ENCODE measurements at places on chromosomes 13 and 19.

DNA sequence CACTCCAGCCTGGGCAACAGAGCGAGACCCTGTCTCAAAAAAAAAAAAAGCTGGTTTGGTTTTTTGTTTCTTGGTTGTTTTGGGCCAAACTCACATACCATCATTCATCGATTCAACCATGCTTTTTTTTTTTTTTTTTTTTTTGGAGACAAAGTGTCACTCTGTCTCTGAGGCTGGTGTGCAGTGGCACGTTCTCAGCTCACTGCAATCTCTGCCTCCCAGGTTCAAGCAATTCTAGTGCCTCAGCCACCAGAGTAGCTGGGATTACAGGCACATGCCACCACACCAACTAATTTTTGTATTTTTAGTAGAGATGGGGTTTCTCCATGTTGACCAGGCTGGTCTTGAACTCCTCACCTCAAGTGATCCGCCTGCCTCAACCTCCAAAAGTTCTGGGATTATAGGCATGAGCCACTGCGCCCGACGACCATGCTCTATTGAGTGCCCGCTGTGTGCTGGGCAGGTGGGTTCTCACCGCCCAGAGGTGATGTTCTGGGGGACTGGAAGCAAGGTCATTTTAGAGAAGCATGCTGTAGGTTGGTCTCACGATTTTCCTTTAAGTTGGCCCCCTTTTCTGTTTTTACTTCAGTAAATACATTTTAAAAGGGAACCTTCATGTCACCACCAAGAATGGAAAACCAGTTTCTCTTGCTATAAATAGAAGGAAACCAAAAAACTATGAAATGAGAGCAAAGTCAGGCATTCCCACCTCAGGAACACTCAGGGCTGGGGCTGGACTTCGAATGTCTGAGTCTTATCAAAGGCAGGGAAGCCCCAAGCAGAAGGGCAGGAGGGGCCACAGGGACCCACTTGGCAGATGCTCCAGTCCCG, 8.3 kb upstream of the JUND start:
- DNase-seq, result no peak

DNA sequence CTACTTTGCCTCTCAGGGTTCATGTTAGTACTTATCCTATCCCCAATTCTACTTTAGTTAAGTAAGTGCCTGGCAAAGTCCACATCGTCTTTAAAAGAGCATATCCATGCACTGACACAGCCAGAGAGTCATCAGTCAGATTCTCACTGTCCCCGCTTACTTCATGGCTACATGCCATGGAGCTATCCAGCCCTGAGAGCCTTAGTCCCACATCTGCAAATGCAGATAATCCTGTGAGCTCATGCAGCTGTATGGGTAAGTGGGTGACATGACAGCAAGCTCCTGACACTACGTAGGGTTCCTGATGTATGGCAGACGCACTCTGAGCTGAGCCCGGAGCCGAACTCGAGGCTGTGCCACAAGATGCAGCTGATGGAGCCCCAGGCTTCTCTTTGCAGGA, 661.5 kb downstream of the LIG4 start:
- no peak for DNase-seq

GRCh38 chr19:1811472-1811894, 593 bp downstream of the ATP8B3 start:
- DNase-seq, result no peak

DNA sequence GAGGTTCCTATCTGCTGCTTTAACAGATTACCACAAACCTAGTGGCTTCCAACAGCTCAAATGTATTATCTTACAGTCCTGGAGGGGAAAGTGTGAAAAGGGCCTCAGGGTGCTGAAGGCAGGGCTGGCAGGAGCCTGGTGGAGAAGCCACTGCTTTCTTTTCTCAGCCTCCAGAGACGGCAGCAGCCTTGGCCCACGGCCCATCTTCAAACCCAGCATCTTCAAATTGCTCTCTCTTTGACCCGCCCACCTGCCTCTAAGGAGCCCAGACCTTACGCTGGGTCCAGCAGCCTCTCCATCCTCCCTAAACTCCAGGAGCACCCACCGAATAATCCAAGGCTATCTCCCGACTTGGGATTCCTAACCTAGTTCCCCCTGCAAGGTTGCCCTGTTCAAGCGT, 35.6 kb downstream of the C13orf46 start:
- DNase-seq, result no peak

DNA sequence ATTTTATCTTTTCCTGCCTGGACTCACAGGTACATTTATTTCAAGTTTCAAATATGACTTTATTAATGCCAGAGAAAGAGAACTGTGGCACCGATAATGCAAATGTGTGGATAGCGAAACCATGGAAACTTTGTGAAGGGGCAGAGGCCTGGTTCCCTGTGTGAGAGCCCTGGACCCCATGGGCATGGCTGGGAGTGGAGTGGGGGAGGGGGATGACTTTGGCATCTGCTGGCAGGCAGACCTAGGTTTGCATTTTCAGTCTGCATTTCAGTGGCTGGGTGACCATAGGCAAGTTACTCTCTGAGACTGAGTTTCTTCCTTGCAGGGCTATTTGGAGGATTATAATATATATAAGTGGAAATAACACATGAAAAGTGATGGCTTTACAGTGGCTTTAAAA, 163.8 kb upstream of the TMTC4 start:
- DNase-seq, result no peak

DNA sequence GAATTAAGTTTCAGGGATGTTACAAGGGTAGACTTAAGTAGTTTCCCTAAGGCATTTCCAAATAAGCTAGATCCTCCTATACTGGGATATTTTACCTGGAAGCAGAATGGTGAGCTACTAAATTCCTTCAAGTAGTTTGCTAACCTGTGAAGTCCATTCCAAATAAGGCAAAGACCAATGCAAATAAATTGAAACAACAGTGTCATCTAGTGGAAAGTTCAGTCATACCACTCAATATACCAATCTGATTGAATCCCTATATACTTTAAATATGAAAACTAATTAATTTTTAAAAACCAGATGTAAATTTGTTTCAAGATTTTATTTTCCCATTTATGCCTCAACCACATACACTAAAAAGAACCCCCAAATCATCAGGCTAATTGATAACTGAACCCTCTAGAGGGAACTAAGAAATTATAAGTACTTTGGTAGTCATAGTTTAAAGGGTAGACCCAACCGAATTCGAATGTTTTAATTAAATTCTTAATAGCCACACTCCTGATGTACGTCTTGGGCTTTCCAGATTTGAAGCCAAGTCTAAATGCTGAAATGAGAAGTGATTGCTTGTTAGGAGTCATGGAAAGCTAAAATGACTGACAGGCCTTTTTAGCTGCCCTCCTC, 223.7 kb downstream of the TBC1D4 start:
- no peak for DNase-seq

- no peak for DNase-seq
These were observed 40.7 kb downstream of the PCCA start for GRCh38 chr13:100129605-100130004.

DNA sequence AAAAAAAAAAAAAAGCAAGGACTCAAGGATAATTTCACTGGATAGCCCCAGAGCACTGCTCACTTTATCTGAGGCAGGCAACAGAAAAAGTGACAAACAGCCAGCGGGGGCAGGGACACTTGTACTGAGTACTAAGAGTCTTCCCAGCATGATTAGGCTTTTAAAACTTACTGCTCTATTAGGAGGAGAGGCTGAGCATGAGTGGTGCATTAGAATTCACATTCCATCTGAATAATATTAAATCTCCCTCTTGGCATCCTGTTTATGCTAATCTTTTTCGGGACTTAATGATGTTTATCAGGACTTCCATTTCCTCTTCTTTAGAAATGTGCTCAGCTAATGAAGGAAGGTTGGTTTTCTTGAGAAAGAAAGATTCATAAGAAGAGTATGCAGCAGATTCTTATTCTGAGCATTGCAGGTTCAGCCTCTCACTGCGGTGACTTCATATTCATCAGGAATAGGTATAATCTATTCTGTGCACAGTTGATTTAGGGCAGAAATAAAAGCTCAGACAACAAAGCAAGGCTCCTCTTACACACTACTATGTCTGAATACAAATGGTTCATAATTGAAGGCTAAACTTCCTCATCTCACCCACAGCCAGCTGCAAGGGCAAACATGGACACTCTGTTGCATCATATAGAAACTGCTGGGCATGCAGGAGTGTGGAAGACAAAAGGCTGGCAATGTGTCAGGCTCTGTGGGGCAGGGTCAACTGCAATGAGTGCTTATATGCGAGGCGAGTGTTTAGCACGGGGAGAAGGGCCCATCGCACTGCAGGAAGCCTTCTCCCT, 107.0 kb downstream of the KL start:
- DNase-seq, result no peak

- DNase-seq, result no peak
These were observed 27.0 kb upstream of the ZNF492 start for GRCh38 chr19:22606954-22607652.

GRCh38 chr13:110218581-110219201, 88.3 kb downstream of the COL4A1 start:
- DNase-seq, result no peak

GRCh38 chr19:50002386-50002960, 22.7 kb downstream of the VRK3 start:
- no peak for DNase-seq

DNA sequence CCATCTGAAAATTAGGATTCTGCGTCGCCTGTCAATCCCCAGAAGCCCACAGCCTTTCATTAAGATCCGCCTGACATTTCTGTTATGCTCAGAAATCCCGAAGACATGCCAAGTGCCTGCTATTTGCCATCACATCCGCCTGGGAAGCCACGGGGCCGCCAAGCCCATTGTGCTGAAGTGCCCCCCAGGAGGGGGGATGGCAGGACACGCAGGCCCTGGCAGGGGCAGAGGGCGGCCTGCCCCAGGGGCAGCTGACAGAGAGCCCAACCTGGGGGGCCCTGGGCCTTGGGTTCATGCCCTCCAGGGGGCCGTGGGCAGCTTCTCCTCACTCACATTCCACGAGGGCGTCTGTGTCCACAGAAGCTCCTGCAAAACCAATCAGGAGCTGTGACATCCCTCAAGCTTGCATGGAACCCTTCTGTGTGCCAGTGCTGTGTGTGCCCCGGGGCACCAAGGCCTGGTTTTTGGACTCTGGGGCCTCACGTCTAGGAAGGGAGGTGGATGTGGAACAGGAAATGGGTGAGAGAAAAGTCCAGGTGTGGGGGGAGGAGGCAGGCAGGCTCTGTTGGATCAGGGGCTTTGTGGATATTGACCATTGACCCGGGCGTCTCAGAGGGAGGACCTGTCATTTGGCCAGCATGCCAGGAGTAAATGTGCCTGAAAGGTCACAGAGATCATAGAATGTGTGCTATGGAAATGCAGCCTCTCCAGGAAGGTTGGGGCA, 122.9 kb downstream of the URI1 start:
- DNase-seq, result no peak

GRCh38 chr13:62524498-62524897, 1108.8 kb upstream of the PCDH20 start:
- no peak for DNase-seq

- no peak for DNase-seq
These were observed 27.4 kb downstream of the ZNF20 start for GRCh38 chr19:12112701-12113100.

GRCh38 chr19:2602391-2603181, 99.9 kb downstream of the GNG7 start:
- DNase-seq, result no peak

- DNase-seq, result no peak
These were observed 138.0 kb downstream of the TNFSF13B start for GRCh38 chr13:108407495-108407894.

- DNase-seq, result no peak
These were observed 19.0 kb downstream of the NLRP7 start for GRCh38 chr19:54928299-54928698.

DNA sequence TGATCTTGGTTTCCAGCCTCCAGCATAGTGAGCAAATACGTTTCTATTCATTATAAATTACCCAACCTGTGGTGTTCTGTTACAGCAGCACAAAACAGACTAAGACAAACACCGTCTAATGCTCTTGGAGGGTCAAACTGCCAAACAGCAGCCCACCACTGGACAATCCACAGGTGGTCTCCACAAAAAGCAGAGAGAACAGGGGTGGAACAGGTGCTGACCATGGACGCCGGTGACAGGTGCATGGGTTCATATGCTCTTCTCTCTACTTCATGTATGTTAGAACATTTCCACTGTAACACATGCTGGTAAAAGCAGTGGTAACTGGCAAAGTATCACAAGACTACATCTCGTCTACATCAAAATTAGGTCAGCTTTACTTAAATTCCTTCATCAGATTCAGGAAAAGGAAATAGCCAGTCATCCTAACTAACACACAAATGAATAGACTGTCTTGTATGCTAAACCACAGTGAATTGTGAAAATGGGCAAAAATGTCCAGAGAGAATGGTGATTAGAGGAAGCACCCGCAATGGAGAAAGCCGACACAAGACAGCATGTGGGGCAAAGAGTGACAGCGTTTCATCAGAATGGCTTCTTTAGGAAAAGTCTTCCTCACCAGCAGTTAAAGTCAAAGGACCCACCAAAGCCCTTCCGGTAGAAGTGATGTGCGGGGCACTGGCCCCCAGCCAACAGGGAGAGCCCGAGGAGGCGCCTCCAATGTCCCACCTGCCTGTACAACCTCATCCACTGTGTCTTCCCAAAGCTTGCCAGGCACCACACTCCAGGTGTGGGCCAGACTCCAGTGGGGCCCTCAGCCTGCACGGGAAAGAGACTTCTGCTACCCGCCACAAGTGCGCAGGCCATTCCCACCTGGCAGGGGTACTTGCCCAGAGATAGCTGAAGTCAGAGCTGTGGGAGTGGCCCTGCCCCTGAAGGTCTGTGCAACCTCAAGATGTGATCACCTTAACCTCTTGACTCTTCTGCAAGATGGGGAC, 6.5 kb downstream of the CARS2 start:
- DNase-seq, result no peak

- DNase-seq, result no peak
These were observed 546.6 kb downstream of the DACH1 start for GRCh38 chr13:71320452-71320851.

DNA sequence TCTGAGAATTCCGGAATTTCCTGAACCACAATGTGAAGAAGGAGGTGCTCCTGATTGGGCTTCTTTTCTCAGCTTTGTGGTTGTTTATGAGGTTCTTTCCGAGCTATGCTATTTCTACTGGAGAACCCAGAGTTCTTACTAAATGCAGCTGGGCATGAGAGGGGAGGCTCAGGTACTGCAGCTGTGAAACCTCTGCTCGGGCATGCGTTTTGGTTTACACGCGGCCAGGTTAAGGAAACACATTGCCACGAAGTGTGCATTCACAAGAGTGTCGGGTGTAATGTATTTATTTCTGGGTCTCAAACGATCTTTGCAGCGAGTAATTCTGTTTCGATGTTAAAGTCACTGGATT, 661 bp upstream of the MIR17HG start:
- no peak for DNase-seq

- no peak for DNase-seq
These were observed 61.5 kb upstream of the UBL3 start for GRCh38 chr13:29911781-29912418.

- DNase-seq, result no peak
These were observed 22.5 kb upstream of the MYCBP2 start for GRCh38 chr13:77349365-77349764.

DNA sequence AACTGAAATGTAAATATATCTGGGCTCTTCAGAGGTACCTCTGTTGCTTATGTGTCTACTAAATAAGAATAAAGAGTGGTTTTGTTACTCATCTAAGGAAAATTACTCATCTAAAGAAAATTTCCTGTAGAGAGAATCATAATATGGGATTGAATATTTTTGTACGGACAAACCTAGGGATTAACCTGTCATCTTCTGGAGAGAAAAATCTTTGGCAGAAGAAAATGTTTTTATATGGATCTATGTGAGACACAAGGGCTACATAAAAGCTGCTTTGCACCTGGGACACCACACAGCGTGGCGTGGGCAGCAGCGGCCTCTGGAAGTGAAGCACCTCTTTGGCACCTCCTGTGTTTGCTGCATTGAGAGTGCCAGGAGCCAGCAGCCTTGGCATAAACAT, 242.9 kb upstream of the DACH1 start:
- no peak for DNase-seq

GRCh38 chr13:23563085-23563845, 6.9 kb upstream of the TNFRSF19 start:
- no peak for DNase-seq

Data from right renal cortex interstitium (tissue), 3 donors.